ENCODE measurements at places on chromosomes 13 and 19.

GRCh38 chr19:6822311-6822670 lies 49.8 kb downstream of the VAV1 start:
- no peak for DNase-seq

DNA sequence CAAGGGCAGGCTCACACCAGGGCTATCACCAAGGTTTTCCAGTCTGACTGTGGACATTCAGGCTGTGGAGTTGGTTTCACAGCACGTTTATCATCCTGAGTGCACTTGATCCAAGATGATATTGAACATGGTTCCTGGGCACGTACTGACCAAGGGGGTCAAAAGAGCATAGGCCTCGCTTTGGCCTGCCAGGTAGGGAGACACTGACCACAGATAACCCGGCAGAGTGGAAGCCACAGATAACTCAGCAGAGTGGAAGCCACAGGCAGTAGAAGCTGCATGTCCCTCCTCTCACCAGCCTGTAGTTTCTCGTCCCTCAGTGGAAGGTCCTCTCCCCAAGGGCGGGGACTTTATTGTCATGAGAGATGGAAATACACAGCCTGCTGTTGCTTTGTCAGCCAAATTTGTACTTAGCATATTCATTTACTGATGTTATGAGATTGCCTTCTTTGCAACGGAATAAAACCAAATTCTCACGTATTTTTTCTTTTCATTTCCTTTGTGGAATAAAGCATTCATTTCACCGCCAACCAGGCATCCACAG lies 8.8 kb upstream of the KRTDAP start:
- no peak for DNase-seq

DNA sequence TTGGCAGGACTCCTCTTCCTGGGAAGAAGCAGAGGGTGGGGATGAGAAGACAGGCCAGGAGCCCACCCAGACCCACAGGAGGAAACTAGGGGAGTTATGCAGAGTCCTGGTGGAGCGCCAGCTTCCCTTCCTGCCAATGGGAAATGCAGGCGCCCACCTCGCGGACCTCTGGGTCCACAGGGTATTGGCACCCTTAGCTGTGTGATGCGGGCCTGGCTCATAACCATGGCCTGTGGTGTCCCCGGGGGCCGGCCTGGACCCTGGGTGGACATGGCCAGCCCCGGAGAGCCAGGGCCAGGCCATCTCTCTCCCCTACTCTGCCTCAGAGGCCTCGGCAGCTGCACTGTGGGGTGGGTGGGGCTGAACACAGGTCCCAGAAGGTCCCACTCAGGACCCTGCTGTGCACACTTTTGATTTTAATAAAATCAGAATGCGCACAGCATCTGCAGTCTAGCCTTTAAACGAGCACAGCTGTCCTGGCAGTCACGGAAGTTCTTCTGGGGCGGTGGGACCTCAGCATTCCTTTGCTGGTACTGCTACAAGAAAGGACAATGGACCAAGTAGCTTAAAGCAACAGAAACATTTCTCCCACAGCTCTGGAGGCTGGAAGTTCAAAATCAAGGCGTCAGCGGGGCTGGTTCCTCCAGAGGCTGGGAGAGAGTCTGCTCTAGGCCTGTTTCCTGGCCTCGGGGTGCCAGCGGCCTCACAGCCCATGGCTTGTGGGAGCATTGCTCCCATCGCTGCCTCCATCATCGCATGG lies 1.8 kb downstream of the F10 start:
- no peak for DNase-seq

DNA sequence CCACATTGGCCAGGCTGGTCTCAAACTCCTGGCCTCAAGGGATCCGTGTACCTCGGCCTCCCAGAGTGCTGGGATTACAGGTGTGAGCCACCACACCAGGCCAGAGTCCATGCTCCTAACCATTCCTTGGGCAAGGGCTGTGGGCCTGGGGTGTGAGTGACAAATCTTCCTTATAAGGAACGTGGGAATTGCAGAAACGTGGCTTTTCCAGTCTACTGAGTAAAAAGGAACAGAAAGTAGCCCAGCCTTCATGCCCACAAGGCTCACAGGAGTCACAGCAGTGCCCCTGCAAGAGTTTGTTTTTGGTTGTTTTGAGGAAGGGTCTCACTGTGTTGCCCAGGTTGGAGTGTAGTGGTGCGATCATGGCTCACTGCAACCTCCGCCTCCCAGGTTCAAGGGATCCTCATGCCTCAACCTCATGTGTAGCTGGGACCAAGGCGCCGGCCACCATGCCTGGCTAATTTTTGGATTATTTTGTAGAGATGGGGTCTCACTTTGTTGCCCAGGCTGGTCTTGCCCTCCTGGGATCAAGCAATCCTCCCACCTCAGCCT lies 5.1 kb downstream of the MYPOP start:
- no peak for DNase-seq

DNA sequence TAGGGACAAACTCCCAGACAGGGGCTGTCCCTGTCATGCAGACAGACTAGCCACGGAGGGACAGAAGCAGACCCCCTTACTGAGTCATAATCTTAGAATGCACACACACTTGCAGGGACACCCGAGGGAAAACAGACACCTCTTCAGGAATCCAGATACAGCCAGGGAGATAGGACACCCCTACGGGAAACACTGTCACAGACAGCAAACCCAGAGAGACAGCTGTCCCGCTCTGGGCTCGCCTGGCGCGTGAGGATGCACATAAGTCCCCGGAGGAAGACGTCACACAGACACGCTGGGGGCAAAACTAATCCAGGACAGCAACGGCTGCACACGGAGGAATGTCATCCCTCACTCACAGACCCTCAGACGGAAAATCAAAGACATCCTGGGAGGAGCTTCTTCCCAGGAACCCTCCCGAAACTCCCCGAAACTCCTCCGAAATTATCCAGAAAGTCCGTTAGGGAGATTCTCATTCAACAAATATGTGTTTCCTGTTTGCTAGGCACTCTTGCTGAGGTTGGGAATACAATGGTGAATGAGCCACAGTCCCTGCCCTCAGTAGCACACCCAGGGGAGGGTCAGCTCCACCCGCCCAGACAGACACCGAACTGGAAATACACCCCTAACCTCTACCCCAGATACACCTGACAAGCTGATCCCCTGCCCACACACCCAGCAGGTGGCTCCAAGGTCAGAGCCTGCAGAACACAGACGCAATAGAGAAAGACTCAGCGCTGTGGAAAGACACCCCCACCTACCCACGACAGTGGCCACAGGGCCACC lies 15.2 kb upstream of the TOMM40 start:
- no peak for DNase-seq

DNA sequence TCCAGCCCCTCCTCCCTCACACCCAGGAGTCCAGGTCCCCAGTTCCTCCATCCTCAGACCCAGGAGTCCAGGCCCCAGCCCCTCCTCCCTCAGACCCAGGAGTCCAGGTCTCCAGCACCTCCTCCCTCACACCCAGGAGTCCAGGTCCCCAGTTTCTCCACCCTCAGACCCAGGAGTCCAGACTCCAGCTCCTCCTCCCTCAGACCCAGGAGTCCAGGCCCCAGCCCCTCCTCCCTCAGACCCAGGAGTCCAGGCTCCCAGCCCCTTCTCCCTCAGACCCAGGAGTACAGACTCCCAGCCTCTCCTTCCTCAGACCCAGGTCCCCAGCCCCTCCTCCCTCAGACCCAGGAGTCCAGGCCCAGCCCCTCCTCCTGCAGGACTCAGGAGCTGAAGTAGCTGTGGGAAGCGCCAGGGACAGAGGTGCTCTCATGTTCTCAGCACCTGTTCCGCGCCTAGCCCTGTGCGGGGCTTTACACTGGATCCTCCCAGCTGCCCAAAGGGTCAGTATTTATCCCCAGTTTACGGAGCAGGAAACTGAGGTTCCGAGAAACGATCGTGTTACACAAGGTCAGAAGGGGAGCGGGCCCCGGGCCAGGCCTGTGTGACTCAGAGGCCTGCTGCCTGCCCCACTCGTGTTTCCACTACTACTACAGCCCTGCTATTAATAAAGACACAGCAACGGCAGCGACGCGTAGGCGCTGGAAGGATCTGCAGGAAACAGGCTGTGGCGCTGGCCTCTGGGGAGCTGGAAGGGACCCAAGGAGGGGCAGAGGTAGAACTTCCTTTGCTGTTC lies 1.7 kb upstream of the SBK3 start:
- DNase-seq, result no peak

DNA sequence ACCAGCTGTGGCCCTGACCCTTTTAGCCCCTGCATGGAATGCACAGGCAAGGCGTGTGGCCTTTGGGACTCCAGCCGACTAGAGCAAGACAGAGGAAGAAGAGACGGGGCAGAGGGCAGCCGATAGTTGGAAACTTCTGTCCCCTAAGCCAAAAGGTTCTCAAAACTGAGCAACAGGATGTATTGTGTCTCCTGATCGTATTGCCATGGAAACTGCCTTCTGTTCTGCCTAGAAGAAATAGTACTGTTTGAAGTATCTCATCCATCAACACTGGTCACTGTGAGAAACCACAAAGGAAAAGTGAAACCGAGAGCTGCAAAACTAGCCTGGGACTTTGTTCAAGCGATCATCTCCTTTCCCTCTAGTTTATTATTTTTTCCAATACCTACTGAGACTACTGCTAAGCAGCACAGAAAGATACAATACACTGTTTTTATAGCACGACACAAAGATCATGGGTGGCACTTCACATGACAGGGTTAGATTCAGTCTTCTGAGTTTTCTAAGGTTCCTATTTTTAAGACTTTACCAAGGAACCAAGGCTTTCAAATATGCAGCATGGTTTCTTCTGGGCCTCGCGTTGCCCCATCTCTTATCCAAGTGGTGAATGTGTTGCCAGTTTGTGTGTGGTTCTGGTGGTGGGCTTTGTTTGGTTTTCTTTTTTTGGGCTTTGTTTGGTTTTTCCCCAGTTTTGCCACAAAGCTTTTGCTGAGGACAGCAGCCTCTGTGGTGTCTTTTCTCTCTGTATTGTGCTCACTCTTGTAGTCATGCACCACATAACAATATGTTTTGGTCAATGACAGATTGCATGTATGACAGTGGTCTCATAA lies 49.3 kb upstream of the GPR183 start:
- DNase-seq, result no peak

- no peak for DNase-seq
Observed at GRCh38 chr13:30872276-30872594, 33.8 kb upstream of the MEDAG start.

DNA sequence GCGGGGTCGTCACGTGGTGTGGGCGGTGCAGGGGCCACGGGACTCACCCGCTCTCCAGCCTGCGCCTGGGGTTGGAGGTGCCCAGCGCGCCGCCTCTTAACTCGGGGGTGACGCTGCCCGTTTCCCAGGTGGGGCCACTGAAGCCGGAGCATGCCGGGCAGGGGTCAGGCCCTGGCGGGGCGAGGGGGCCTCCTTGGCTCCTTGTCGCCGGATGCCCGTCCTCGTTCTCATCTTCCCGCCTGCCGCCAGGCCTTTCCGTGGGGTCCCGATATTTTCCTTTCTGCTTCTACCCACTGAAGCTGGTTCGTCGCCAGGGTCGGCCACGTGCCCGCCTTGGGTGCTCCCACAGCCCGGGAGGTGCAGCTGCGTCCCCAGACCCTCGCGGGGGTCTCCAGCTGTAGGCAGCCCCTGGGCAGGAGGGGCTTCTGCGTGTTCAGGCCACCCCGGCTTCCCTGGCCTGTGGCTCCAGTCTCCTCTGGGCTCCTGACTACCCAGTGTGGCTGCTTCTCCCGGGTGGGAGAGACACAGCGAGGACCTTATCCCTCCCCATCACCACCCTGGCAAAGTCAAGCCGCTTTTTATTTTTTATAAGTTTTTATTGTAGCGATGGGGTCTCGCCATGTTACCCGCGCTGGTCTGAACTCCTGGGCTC lies 772 bp downstream of the FAM174C start:
- no peak for DNase-seq

DNA sequence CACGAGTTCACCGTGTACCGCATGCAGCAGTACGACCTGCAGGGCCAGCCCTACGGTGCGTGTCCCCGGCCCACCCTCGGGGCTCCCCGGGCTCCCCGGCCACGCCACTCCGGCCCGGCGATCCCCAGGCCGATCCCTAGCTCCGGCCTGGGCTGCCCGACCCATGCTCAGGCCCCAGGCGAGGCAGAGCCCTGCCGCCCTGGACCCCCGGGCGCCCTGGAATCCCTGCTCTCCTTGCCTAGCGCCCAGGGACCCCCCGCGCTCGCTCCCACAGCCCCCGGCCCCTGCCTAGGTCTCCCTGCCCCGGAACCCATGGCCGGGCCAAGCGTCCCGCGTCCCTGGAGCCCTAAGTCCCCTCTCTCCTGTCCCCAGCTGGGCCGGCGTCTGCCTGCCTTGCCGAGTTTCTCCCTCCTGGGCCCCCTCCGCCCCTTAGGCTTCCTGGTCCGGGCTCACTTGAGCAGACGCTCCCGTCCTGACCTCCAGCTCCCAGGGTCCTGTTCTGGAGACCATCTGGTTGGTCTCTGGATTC lies 494 bp downstream of the NCLN start:
- no peak for DNase-seq

GRCh38 chr19:47330466-47330869 lies 1.5 kb upstream of the C5AR2 start:
- DNase-seq, result no peak

DNA sequence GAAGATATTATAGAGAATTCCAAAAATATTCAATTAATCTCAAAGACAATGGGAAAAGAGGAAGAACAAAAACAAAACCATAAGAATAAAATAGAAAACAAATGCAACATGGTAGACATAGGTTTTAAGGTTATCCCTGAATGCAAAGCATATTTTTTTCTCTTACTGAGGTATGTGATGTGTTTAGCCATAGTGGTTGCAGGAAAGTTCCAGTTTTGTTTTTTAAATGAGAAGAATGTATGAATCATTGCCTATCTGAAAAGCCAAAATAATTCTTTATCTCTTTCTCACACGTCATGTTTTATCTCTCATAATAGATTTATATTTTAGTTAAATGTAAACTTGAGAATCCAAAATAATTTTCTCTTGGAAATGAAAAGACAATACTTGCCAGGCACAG lies 2591.7 kb upstream of the PCDH20 start:
- DNase-seq, result no peak

DNA sequence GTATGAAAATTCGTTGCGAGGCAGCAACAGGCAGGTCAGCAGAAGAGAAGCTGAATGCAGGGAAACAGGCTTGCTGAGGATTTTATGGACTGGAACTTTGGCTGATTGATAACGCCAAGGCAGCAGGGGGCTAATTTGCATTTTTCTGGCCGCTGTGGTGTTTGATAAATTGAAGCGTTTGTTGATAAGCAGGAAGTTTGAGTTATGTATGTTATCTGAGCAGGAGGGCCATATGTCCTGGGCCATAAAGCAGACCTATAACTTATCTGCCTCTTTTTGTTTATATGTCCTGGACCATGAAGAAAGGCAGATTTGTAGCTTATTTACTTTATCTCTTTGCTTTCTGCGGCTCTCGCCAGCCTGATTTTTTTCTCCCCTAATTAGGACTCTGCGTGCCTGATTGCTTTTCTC lies 65.9 kb downstream of the ZNF627 start:
- no peak for DNase-seq

GRCh38 chr19:48990400-48990799 lies 2.7 kb downstream of the GYS1 start:
- no peak for DNase-seq

- no peak for DNase-seq
Observed at GRCh38 chr13:35716186-35716585, 239.7 kb upstream of the MAB21L1 start.

All from 8988T (cell line).